ENCODE measurements at places on chromosomes 2 and 18.
A peak's percentile ranks its signal among the peaks of the same experiment; 100 is the strongest.

DNA sequence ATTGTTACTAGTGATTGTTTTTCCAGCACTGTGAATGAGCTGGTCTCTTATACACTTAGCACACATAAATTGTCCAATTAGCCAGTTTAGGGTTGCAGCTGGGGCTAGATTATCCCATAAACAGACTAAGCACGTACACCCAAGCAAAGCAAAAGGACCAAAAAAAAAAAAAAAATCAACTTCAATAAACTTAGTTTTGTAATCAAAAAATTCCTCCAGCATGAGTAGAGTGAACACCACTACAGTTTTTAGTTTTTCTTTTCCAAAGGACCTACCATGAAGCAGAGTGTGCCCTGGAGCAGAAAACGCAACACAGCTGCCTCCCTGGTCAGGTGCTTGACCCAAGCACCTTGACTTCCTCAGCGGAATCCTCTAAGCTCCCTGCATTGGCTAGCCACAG lies 249.4 kb upstream of the SLC14A2 start:
- no peaks in the 10 kb centered on the region for H3K36me3 ChIP-seq
- DNase-seq, result no peak
- H3K27ac ChIP-seq, result no peak overlapping the region

- no peak overlapping the region for H3K4me3 ChIP-seq
- DNase-seq, result no peak
- no peak overlapping the region for H3K27ac ChIP-seq
Measured at GRCh38 chr18:78455386-78455785, 524.2 kb upstream of the SALL3 start.

GRCh38 chr2:28869494-28870145 lies 489 bp downstream of the TRMT61B start:
- peak overlapping the region; percentile 79 for H3K27ac ChIP-seq
- no peaks in the 10 kb centered on the region for H3K27me3 ChIP-seq
- H3K4me3 ChIP-seq, result peak overlapping the region; percentile 92
- H3K4me1 ChIP-seq, result peaks cover 16% of the 10 kb centered on the region
- H3K36me3 ChIP-seq, result no peaks in the 10 kb centered on the region

GRCh38 chr2:171260471-171261424 lies 100.1 kb upstream of the TLK1 start:
- H3K27ac ChIP-seq, result no peak overlapping the region
- H3K27me3 ChIP-seq, result no peaks in the 10 kb centered on the region

DNA sequence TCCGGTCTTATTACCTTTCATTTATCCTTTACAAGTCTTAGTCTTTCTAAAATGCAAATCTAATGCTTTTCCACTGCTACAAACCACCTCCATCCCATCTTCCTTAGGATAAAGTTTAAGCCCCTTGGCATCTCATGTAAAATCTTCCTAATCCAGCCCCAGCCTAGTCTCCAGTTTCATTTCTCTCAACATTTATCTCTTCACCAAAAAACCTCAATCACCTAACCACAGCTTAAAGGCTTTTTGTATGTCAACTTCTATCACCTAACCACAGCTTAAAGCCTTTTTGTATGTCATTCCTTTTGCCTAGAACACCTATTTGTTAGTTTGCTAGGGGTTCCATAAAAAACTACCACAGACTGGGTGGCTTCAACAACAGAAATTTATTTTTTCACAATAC lies 4.2 kb downstream of the TRAK2 start:
- DNase-seq, result no peak
- H3K36me3 ChIP-seq, result peaks cover 6% of the 10 kb centered on the region
- H3K27ac ChIP-seq, result no peak overlapping the region
- no peak overlapping the region for H3K4me3 ChIP-seq

GRCh38 chr2:175552902-175553301 lies 371.4 kb upstream of the ATP5MC3 start:
- no peaks in the 10 kb centered on the region for H3K36me3 ChIP-seq
- DNase-seq, result no peak
- H3K27ac ChIP-seq, result no peak overlapping the region
- peaks cover 56% of the 10 kb centered on the region for H3K27me3 ChIP-seq
- H3K4me1 ChIP-seq, result peaks cover 5% of the 10 kb centered on the region

DNA sequence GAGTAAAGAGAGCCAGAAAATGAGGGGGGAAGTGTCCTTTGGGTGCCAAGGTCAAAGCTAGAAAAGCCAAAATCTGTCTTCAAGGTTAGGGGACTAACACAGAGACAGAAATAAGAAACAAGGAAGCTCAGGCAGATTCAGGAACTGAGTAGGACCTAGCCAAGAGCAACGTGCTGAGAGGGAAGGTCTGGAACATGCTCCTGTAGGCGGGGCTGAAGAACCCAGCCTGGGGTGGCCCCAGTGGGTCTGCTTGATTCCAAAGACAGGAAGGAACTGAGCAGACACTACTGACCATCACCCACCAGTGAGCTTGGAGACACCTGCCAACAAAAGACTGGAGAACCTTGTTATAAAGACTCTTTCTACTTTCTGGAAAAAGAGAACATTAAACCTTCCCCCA lies 105.1 kb downstream of the SP3 start:
- H3K27me3 ChIP-seq, result peaks cover 29% of the 10 kb centered on the region
- no peaks in the 10 kb centered on the region for H3K36me3 ChIP-seq
- no peak overlapping the region for H3K4me3 ChIP-seq
- DNase-seq, result no peak

DNA sequence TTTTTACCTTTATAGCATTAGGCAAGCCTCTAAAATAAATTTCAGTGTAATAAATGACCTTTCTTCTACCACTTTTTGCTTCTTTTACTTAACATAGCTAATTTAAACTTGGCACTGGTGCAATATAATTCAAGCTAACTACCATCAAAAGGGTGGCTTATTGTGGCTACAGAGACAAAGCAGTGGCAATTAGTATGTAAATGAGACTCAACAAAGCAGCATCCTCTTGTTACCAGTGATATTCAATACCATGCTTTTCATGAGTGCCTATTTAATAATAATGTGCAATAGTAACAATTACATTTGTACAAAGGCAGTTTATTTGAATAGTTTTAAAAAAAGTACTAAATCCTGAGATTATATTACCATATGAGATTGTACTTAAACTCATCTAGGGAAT lies 93.4 kb downstream of the SOS1 start:
- H3K36me3 ChIP-seq, result no peaks in the 10 kb centered on the region
- no peak overlapping the region for H3K27ac ChIP-seq
- no peaks in the 10 kb centered on the region for H3K4me1 ChIP-seq
- no peak for DNase-seq

GRCh38 chr2:70850925-70851324 lies 15.3 kb upstream of the CD207 start:
- no peak overlapping the region for H3K27ac ChIP-seq
- peaks cover 31% of the 10 kb centered on the region for H3K27me3 ChIP-seq
- H3K4me1 ChIP-seq, result peaks cover 6% of the 10 kb centered on the region

DNA sequence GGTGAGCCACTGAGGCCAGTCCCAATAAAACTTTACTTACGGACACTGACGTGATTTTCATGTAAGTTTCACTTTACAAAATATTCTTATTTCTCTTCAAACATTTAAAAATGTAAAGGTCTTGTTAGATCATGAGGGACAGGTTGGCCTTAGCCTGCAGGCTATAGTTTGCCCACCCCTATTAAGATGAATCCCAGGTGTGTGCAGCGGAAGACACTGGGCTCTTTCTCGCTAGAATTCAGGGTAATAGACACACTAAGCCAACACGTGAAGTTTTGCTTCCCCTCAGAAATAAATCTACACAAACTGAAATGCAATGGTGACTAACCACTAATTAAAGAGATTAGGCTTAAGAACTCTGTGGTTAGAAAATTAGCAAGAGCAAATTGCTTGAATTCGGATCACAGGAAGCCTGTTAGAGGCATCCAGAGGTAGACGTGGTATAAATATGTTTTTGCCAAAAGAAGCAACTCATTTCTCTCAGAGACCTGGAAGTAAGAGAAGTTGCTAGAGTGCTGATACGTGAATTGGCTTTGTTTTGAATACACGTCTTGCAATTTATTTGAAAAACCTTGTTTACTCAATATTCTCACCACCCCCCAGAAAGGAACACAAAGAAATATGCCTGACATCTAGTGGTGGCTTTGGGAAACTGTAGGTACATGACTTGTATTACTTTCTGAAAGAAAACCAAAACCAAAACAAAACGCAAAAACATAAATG lies 151.6 kb downstream of the DTNB start:
- no peaks in the 10 kb centered on the region for H3K36me3 ChIP-seq
- no peaks in the 10 kb centered on the region for H3K27me3 ChIP-seq
- peak; percentile 76 for DNase-seq
- H3K27ac ChIP-seq, result peak overlapping the region; percentile 68

GRCh38 chr18:21448299-21448698 lies 152.2 kb downstream of the ESCO1 start:
- no peak for DNase-seq
- H3K4me3 ChIP-seq, result no peak overlapping the region
- H3K4me1 ChIP-seq, result no peaks in the 10 kb centered on the region
- peaks cover 12% of the 10 kb centered on the region for H3K36me3 ChIP-seq
- H3K27ac ChIP-seq, result no peak overlapping the region
- H3K27me3 ChIP-seq, result no peaks in the 10 kb centered on the region

DNA sequence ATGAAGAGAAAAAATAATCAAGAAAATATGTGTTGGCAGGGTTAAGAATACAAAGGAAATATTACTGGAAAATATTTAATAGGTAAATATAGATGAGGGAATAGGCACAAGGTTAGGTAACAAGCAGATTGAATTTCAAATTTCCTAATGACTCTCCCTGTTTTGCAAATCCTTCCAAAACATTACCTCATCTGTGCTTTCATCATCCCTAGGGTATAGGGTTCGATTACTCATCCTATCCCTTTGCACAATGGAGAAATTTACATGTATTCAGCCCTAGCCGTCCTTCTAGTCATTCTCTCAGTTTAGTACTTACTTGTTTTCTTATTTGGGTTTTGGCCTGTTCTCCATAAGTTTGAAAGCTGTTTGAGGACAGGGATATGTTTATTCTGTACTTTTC lies 864.6 kb upstream of the FSHR start:
- H3K27ac ChIP-seq, result no peak overlapping the region
- no peaks in the 10 kb centered on the region for H3K4me1 ChIP-seq
- no peaks in the 10 kb centered on the region for H3K36me3 ChIP-seq
- DNase-seq, result peak; percentile 70
- no peak overlapping the region for H3K4me3 ChIP-seq
- H3K27me3 ChIP-seq, result no peaks in the 10 kb centered on the region

GRCh38 chr18:49279041-49279440 lies 181.4 kb downstream of the DYM start:
- H3K4me3 ChIP-seq, result no peak overlapping the region
- no peak overlapping the region for H3K27ac ChIP-seq
- no peaks in the 10 kb centered on the region for H3K27me3 ChIP-seq

- peaks cover 18% of the 10 kb centered on the region for H3K27me3 ChIP-seq
- H3K36me3 ChIP-seq, result no peaks in the 10 kb centered on the region
- no peak for DNase-seq
- no peak overlapping the region for H3K27ac ChIP-seq
- H3K4me3 ChIP-seq, result no peak overlapping the region
- no peaks in the 10 kb centered on the region for H3K4me1 ChIP-seq
Measured at GRCh38 chr2:25161055-25161781, 7.2 kb downstream of the POMC start.

DNA sequence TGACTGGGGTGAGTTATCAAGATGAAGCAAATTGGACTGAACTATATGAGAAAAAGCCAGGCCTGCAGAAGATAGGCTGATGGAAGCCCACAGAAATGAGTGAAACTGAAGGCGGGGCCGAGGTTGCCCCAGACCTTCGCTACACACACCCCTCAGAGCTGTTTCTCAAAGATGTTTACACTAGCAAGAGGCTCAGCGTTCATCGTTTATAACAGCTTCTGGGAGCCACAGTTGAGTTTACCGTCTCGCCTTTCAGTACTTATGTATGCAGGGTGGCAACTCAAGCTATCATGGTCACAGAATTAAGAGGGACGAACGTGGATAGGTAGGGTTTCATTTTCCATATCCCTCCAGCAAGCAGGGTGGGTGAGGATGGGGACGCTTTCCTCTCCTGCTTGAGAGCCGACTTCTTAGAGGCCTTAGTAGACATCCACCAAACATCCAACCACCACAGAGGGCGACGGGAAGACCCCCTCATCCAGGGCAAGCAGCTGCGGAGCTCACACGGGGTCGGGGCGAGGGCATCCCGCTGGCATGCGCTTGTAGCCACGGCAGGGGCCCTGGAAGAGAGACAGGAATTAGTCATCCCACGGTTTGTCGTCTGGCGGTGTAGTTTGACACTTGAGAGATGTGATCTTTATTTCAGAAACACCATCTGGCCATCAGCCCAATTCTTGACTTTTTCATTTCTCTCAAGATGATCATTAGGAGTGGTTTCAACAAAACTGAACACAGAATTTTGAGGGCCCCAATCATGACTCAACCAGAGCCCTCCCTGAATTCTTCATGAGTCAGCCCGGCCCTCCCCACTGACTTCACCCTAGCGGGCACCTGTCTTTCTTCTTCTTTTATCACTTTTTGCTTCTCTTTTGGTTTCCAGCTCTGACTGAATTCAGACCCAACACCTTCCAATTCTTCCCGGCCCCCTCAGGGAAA lies 109.1 kb upstream of the CTDP1 start:
- H3K4me1 ChIP-seq, result no peaks in the 10 kb centered on the region
- H3K4me3 ChIP-seq, result no peak overlapping the region
- peak; percentile 51 for DNase-seq
- H3K27me3 ChIP-seq, result no peaks in the 10 kb centered on the region

DNA sequence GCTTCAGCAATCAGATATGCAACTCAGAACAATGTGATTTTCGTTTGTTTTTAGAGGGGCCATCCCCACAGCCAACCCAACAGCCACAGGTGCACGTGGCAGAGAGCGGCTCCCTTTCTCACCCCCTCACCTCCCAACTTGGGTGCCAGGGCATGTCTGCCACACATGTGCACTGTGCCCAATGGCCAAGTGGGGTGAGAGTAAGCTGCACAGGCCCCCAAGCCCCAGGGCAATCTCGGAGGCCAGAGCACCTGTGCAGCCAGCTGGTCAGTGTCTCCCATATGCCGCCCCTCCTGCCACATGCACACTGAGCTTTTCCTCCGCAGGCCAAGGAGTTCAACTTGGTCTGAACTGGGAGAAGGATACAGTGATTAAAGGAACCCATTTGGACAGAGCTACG lies 1130.2 kb downstream of the DSC3 start:
- no peak overlapping the region for H3K27ac ChIP-seq
- DNase-seq, result no peak
- H3K4me1 ChIP-seq, result peaks cover 6% of the 10 kb centered on the region
- no peaks in the 10 kb centered on the region for H3K27me3 ChIP-seq

DNA sequence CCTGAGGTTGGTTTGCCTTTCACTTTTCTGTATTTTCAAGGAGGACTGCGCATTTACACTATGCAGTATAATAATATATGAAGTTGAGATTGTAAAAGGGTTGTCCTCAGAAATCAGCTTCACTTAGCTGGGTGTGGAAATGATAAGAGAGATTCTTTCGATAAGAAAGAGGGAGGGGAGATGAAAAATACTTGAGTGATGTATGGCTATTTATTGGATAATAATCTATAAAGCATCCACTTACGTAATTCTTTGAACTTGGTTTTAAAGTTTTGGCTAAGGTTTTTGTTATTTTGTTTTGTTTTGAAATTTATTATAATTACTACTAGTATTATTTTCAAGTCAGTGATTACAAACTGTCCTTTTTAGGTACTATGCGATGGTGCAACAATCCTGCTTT lies 40.6 kb downstream of the EFEMP1 start:
- H3K4me1 ChIP-seq, result peaks cover 53% of the 10 kb centered on the region
- no peaks in the 10 kb centered on the region for H3K27me3 ChIP-seq
- H3K36me3 ChIP-seq, result peaks cover 20% of the 10 kb centered on the region
- DNase-seq, result no peak
- H3K27ac ChIP-seq, result peak overlapping the region; percentile 66
- no peak overlapping the region for H3K4me3 ChIP-seq

Measured in MCF 10A (cell line).